Effector memory CD4-positive, alpha-beta T cell (primary cell): ENCODE measurements at places on chromosomes 7 and 10.

DNA sequence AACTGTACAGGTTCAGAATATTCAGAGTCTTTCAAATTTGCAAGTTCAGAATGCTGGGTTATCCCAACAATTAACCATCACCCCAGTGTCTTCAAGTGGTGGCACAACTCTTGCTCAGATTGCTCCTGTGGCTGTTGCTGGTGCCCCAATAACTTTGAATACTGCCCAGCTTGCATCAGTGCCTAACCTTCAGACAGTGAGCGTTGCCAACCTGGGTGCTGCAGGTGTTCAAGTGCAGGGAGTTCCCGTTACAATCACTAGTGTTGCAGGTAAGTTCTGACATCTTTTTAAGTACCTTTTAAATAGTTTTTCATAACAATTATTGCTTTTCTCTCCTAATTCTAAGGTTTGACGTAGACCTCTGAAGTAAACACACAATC is 2.7 kb downstream of the SP4 start:
- no peak for DNase-seq

DNA sequence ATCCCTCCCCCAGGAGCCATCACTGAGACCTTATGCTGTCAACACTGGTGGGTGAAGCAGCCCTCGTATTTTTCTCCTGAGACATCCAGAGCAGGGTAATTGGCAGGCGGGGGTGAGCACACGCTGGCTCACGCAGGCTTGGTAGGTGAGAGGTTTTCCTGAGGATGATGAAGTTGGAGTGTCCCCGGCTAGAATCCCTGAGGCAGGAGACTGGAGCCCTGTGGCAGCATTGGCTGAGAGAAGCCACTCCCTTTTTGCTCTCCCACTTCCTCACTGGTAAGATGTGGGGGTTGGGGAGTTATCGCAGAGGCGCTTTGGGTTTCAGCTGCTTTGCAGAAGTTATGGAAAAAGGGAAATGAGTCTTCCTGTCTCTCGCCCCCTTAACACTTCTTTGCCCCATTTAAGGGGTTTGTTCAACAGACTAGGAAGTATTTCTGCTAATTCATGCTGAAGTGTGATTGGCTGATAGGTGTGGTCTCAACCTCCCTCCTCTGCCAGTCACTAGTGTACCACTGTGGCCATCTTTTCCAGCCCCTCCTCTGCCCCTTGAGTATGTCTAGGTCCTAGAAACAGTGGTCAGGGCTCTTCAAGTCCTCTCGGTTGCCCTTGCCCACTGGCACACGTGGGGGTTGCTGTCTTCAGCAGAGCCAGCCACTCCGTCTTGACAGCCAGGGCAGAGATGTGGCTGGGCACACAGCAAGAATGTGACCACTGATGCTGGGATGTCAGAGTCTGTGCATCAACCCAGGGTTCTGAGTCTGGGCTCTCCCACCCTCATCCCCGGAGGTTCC is 5.7 kb downstream of the ARPC1B start:
- no peak for DNase-seq

DNA sequence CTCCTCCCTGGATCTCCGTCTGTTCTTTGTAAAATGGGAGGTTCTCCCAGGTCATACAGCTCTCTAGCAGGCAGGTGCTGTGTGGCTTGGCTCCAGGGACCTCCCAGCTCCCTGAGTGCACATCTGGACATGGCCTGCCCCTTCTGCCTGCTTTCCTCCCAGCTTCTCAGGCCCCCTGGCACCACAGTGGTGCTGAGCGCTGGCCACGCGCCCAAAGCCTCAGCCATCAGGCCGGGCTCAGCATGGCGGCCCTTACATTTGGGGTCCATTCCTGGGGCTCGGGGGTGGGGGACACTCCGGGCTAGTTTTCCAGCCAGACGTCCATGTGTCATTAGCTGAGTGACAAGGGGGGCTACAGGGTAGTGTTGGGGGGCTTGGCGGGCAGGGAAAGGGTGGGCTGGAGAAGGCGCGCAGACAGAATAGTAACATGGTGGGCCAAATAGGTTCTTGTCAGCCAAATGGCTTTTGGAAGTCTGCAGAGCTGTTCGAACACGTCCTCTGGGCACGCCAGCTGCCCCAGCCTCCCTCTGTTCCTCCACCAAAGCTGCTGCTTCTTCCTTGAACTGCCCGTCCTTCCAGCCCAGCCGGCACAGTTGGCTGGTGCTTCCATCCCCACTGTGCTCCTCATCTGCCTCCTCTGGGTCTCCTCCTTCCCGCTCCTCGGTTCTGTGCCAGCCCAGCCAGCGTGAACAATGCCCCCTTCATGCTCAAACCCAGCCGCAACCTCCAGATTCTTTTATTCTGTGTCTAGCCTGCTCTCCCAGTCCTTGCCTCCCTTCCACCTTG is 65.9 kb downstream of the GOLGA7B start:
- DNase-seq, result no peak

GRCh38 chr10:96244354-96244753 is 27.0 kb downstream of the BLNK start:
- DNase-seq, result no peak

GRCh38 chr10:29646238-29646902 is 11.6 kb upstream of the SVIL start:
- no peak for DNase-seq

- DNase-seq, result peak; percentile 70
These were observed 90.2 kb downstream of the DLG5 start for GRCh38 chr10:77836299-77836820.

- DNase-seq, result no peak
These were observed 75.2 kb upstream of the NPVF start for GRCh38 chr7:25303281-25304181.

GRCh38 chr10:58857251-58857805 is 319.1 kb upstream of the PHYHIPL start:
- DNase-seq, result no peak

DNA sequence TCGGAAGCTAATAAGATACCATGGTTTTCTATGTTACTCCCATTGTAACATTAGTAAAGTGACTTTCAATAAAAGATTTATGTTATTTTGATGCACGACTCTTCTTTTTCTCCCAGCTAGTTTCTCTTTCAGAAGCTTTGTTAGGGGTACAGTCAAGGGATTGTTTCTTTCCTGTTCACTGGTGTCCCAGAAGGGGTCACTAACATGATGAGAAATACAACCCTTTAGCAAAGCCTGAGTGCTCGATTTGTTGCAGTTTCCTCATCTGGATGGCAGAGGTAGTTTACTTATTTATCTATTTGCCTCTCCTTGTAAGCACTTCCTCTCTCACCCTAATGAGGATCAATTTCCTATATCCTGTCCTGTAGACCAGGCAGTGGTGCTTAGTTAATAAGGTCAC is 17.0 kb downstream of the SRI start:
- no peak for DNase-seq

DNA sequence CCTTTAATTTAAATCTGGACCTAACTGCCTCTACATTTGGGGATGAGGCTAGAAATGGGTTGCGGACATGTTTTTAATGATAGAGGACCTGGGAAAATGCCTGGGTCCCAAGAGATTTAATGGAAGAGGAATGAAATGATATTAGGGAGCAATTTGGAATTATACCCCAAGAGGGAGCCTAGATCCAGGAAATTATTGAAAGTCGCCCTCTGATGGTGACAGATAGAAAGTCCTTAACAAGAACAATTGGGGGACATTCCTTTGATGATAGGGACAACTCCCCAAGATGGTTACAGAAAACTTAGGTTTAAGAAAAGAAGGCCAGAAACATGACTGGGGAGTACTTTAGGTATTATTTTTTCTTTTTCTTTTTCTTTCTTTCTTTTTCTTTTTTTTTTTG is 9.5 kb upstream of the TSGA13 start:
- DNase-seq, result no peak

DNA sequence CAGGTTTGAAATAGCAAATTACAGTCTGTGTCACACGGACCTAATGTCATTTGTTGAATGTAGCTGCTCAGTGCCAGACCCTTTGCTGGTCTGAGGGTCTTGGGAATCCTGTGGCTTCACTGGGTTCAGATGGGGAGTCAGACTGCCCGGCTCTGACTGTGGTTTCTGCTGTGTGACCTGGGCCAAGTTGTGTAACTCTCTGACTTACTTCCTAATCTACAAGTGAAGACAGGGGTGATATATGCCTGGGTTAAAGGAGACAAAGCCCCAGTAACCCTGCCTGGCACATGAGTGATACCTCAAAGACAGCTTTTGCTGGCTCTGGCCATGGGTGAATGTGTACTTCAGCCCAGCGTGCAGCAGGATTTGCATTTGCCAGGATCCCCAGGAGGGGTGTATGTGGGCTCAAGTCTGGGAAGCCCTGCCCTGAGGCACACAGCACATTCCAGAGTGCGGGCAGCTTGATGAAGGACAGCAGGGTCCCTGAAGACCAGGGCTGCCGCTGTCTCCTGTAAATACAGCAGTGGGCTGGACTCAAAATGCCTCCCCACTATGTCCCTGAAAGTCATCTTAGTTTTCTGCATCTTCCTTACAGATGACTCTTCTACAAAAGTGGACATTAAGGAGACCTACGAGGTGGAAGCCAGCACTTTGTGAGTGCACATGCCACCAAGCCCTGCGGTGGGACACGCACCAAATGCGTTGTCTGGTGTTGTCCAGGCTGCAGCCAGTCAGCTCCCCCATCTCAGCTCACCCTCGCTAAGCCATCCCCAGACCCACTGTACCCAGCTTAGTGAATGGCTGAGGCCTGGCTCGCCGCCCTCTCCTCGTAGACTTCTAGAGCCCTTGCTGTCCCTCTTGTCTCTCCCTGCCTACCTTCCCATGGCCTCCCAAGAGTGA is 16.4 kb downstream of the NACAD start:
- DNase-seq, result no peak

DNA sequence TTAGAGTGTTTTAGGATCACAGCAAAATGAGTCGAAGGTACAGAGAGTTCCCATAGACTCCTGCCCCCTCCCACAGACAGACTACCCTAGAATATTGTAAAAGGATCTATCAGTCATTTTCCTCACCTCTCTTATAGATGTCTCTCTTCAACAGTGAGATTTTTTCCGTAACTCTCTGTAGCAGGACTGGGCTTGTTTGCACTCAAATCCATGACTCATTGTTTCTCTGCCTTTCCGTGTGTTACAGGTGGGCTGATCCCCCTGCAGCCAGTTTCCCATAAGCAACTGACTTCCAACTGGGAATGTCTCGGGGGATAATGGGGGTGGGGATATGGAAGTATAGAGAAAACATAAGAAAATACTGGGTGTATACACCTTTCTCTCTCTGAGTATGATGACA is 921.0 kb downstream of the GATA3 start:
- no peak for DNase-seq

DNA sequence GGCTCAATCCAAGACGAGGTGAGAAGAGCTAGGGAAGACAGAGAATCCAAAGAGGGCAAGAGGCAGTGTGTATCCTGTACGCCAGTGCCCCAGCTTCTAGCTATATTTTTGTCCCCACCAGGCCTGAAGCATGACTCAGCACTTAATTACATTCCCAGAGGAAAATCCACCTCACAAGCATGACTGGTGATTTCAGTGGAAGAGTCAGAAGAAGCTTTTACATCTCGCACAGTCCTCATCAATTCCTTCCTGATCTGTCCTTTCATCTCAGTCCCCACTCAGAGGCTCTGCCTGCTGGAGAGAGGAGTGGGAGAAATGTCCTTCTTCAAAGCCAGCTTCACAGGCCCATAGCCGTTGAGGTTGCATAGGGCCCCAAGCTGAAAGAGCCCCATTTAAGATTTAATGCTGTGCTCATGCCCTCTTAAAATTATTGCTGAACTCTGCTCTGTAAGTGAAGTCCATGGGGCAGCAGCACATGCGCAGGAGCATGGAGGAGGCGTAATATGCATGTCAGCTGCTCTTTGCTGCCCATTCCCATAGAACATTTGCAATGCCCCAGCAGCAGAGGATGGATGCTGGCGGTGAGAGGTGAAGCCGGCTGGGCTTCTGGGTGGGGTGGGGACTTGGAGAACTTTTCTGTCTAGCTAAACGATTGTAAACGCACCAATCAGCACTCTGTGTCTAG is 39.0 kb upstream of the AOAH start:
- no peak for DNase-seq

GRCh38 chr10:101287183-101287996 is 58.1 kb upstream of the LBX1 start:
- no peak for DNase-seq

DNA sequence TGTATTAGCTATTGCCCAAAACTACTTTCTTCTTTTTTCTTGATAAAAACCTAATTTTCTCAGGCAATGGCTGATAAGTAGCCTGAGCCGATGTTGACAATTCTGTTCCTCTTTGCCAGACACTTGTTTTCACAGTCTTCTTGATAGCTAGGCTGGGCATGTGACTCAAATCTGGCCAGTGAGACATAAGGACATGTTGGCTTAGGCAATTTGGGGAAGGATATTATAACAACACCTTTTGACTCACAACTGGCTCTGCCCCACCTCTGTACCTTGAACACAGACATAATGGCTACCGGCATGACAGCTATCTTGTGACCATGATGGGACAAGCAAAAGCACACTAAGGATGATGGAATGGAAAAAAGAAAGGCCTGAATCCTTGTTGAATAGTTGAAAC is 72.9 kb upstream of the GPR22 start:
- DNase-seq, result no peak

DNA sequence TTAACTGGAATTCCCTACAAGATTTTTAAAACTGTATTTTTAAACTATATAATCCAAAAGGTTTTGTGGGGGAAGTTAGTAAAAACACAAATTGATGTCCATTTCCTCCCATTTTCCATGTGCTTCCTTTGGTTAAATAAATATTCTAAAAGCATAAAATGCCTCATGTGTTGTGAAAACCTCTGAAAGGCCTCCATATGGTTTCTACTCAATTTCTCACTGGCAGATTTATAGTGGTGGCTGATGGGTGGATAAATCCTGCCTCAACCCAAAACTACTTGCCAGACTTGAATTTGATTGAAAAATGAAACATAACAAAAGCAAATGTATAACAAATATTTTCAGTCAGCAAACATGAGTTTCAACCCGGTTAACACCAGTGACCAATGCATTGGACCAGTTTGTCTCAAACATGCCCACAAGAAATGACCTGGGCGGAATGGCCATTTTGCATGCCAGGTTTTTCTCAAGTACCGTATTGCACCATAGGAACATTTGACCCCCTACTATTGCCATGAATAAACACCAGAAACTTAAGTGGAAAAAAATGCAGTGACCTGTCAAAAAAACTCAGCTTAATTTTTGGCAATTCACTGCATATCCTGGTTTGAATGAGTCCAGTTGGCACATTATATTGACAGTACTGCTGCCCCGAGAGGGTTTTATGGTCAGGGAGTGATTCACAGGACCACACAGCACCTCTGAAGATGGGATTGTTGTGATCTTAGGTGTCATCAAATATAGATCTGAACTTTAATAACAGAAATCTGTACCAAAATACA is 454.6 kb upstream of the ANKRD30A start:
- DNase-seq, result no peak

GRCh38 chr10:25280076-25280475 is 105.3 kb downstream of the GPR158 start:
- no peak for DNase-seq

DNA sequence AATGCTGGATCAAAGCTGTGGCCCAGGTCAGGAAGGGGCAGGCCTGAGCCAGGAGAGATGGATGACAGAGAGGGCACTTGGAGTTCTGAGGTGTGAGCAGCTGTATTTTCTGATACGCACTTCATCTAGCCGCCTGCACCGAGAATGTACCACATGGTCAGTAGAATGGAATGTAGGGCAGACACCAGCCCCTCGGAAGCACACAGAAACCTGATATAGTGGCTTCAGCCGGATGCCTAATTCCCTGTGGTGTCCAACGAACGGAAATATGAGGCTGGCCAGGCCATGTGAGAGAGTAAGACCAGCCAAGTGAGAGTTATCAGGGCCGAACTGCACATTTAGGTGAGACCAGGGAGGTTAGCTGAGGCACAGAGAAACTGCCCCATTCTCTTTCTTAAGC is 46.7 kb upstream of the PLCE1 start:
- DNase-seq, result no peak
